ENCODE measurements at places on chromosomes 1 and 21.
A peak's percentile ranks its signal among the peaks of the same experiment; 100 is the strongest.

DNA sequence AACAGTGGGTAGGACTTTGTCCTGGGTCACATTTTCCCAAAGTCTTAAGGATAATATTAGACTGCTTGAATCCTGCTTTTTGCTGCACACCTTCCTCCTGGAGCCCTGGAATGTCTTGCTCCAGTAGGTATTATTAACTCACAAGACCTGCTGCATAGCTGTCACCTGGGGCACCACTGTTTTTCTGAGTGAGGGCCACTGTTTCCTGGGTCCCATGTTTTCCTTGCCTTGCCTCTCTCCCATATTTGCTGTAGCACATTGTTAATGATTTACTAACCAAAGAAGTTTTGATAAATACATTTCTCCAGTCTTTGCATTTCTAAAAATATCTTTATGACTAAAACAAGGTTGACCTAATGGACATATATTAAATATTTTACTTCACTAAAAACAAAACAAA, 22.5 kb upstream of the FCAMR start:
- DNase-seq, result no peak

GRCh38 chr1:205273551-205273982, 45.8 kb downstream of the TMCC2 start:
- peak; percentile 77 for DNase-seq

- no peak for DNase-seq
Measured at GRCh38 chr1:66397192-66397591, 136.8 kb upstream of the SGIP1 start.

DNA sequence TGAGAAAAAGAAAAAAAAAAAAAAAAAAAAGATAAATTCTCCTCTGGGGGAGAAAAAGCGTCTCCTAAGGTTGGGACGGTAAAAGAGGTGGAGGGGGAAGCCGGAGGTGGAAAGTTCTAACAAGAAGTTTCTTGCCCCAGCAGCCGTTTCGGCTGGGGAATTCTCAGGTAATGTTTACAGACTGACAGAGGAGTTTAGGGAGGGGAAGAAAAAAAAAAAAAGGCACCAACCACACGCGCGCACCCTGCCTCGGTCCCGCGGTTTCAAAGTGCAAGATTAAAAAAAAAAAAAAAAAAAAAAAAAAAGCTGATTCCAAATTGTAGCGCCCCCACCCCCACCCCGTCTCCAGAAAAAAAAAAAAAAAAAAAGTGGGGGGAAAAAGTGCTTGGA, 504 bp downstream of the DHRS3 start:
- DNase-seq, result no peak

DNA sequence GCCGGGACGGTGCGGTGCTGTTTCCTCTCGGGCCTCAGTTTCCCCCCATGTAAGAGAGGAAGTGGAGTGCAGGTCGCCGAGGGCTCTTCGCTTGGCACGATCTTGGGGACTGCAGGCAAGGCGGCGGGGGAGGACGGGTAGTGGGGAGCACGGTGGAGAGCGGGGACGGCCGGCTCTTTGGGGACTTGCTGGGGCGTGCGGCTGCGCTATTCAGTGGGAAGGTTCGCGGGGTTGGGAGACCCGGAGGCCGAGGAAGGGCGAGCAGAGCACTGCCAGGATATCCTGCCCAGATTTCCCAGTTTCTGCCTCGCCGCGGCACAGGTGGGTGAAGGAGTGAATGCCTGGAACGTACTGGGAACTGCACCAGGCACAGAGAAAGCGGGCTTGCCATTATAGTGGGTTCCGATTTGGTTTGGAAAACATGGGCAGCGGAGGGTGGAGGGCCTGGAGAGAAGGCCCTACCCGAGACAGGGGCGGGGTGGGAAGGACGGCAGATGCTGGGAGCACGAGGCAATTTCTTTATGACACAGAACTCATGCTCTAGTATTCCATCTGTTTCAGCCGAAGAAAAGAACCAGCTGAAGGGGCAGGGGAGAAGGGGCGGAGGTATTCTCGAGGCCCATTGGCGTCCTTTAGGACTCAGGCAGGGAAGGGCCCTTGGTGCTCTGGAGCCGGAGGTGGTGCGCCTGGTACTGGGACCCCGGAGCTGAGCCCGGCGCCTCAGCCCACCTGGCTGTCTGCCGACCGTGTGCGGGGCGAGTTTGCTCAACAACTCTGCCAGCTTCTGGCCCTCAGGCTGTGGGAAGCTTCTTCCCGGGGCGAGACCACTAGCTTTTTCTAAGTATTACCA, 960 bp downstream of the PCSK9 start:
- DNase-seq, result no peak

GRCh38 chr1:53350853-53351767, 23.2 kb upstream of the LRP8 start:
- no peak for DNase-seq

GRCh38 chr1:248630551-248630950, 4.3 kb downstream of the OR2T11 start:
- DNase-seq, result no peak

DNA sequence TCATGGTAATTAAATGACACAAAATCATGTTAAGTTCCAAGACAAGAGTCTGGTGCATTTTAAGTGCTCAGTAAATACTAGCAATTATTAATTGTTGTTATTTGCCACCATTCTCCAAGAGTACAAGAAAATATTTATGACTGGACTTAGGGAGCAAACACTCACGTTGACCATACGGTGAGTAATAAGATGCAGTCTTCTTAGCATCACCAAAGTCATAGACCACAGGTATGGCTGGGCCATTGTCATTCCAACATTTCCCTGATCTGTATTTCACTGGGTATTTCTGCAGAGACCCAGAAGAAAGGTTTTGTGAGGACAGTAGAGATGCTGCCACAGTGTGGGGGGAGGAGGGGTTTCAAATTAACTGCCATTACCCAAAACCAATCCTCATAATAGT, 4.7 kb downstream of the ITLN2 start:
- DNase-seq, result no peak

- peak; percentile 61 for DNase-seq
Measured at GRCh38 chr1:59427155-59427554, 130.3 kb downstream of the FGGY start.
